ENCODE measurements at places on chromosomes 5 and 9. TPM values are rescaled to one million over a fixed set of nuclear protein-coding genes. Genes with fewer than 3 reads are reported as not detected.

CDO1 gene
- total RNA-seq = 1.9 TPM

PCDHGA6 gene
- 0.09 TPM for total RNA-seq

DNA sequence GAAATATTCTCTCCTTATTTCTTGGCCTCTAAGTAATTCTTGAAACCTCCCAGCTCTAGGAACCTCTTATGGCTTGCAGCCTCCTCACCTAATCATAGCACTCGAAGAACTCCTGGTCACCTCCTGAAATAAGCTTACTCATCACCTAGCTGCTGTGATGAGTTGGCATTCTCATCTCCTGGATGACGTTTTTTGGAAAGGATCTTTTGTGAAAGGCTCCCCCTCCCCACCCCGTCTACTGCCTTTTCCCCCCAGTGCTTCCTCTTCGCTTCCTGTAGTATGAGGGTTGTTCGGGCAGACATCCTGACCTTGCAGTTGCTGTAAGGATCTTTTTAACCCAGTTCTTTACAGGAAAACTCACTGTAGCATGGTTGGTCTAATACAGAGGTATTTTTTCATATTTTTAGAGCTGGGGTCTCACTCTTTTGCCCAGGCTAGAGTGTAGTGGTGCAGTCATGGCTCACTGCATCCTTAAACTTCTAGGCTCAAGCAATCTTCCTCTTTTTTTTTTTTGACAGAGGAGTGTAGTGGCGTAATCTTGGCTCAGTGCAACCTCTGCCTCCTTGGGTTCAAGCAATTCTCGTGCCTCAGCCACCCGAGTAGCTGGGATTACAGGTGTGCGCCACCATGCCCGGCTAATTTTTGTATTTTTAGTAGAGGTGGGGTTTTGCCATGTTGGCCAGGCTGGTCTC is 41.8 kb downstream of the ARHGAP26 start:
- DNase-seq = no peak

- DNase-seq = no peak
Observed at GRCh38 chr5:116686438-116686837, 111.8 kb upstream of the SEMA6A start.

DNA sequence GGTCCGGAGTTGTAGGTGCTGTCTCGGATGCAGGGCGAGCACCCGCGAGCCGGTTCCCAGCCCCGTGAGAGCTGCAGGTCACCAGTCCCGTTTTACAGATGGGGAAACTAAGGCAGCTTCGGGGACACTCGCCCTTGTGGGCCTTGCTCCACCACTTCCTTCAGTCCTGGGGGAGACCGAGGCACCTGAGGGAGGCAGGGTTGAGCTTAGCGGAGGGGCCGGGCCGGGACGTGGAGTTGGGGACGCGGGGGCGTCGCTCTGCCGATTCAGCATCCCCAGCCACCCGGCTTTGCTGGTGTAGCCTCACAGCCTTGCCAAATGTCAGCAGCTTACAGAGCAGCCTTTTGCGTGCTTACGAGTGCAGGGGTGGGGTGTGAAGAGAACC is 530 bp downstream of the BBLN start:
- peak; percentile 53 for DNase-seq

GRCh38 chr5:160366230-160366629 is 4.2 kb downstream of the C1QTNF2 start:
- DNase-seq = no peak

- peak; percentile 66 for DNase-seq
Observed at GRCh38 chr9:35790385-35791296, 750 bp upstream of the NPR2 start.

GRCh38 chr5:102010644-102011043 is 285.4 kb downstream of the SLCO4C1 start:
- no peak for DNase-seq

All from activated naive CD4-positive, alpha-beta T cell treated with anti-CD3 and anti-CD28 coated beads, Interleukin-2, amount 50 U/mL, for 72 hours (primary cell).